ENCODE measurements at places on chromosomes 2 and 18.

- no peak for DNase-seq
Measured at GRCh38 chr2:37623971-37624900, 47.2 kb downstream of the CDC42EP3 start.

- no peak for DNase-seq
Measured at GRCh38 chr18:78543201-78543725, 436.4 kb upstream of the SALL3 start.

DNA sequence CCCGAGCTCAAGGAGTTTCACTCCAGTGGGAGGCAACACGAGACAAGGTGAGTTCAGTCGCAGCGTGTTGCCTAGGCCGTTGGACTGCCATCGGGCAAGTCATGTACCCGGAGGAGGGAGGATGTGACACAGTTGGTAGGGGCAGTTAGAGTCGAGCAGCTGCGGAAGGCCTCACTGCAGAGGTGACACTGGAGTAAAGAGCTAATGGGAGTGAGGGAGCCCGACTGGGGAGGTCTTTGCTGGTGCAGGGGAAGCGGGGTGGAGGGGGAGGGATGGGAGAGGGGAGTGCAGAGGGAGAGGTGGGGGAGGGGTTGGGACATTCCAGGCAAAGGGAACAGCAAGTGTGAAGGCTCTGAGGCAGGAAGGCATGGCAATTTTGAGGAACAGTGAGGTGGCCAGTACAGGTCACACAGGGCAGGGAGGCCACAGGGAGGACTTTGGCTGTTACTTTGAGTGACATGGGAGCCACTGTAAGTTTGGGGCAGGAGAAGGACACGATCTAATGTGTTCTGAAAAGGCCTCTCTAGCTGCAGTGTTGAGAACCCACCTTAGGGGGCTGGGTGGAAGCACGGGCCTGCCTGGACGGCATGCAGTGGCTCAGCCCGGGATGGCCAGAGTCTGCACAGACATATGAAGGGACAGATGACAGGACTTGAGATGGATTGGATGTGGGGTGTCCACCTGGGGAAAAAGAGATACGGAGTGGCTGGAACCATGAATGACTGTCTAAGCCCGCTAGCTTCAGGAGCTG, 61.1 kb downstream of the KCNF1 start:
- DNase-seq: no peak

DNA sequence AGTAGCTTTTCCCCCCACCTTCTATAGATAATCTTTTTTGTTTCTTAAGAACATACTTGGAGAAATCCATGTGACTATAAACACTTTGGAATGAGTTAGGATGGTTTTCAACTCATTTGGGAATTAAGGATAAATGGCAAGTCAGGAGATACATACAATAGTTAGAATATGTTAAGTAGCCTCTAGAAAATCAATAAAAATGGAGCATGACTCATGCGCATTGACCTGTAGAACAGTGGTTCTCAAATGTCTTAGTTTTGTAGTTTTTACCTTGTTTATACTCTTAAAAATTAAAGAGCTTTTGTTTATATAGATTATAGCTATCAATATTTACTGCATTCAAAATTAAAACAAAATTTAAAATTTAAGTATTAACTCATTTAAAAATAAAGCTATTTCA, 24.7 kb downstream of the NUP35 start:
- DNase-seq: no peak

GRCh38 chr18:56756966-56757365, 105.8 kb downstream of the WDR7 start:
- DNase-seq: no peak

DNA sequence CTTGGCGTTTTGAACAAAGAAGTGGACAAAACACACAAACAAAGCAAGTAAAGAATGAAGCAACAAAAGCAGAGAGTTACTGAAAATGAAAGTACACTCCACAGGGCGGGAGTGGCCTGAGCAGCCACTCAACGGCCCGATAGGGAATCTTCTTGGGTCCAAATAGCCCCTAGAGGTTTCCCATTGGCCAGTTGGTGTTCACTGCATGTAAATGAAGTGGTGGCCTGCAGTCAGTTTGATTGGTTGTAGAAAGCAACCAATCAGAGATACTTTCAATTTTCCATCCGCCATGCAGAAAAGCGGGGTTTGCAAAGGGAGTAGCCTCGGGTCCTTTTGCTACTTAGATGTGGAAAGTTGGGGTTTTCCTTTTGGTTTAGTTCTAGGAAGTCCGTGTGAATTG, 31.6 kb downstream of the CYBRD1 start:
- no peak for DNase-seq

- DNase-seq: no peak
Measured at GRCh38 chr2:208112969-208113368, 11.4 kb downstream of the CRYGD start.

- DNase-seq: no peak
Measured at GRCh38 chr2:175575346-175576258, 394.1 kb upstream of the ATP5MC3 start.

DNA sequence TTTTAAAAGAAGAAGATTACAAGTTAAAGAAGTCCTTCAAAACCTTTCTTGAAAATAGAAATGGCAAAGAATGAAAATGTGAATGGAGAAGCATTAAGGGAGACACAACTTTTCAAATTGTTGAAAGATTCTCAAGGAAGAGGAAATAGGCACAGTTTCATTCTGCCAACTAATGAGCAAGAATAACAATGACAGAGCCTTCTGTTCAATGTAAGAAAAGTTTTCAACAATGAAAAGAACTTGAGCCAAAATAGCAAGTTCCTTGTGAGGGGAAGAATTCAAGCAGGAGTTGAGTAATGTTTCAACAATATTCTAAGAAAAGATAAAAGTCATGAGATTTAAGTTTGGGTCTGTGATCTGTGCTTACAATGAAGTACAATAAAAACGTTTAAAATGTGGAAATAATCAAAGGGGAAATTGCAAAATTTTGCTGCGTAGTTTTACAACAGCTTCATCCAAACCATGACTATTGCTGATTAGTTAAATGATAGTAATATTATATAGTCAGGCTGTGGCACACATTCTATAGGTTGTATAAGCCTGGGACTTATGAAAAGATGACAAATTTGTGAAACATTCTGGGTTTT, 122.6 kb downstream of the METTL4 start:
- DNase-seq: no peak

DNA sequence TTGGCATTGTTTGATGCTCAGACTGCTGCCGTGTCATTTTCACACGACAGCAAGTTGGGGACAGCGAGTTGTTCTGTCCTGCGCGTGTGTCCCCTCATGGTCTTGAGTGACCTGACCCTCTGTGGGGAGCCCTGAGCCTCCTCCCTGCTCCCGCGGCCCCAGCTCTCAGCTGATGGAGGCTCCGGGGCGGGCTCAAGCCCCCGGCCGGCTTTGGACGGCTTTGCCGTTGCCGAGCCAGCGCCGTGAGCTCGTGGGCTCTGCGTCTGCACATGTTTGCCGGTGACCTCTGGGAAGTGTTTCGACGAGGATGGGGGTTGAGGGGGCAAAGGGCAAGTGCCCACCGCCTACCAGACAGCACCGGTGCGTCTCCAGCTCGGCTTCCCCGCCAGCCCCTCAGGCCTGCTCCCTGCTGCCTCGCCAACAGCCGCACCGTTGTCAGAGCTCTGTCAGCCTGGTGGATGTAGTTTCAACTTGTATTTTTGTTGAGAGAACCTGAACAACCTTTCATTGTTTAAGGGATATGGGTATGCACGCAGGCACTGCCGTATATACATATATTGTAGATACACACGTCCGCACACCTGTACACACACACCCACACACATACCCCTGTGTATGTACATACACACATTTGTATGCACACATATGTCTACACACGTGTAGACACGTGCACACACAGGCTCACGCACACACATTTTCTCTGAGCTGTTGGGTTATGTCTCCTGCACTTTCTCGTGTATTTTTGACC, 13.7 kb downstream of the PDCD1 start:
- DNase-seq: no peak

DNA sequence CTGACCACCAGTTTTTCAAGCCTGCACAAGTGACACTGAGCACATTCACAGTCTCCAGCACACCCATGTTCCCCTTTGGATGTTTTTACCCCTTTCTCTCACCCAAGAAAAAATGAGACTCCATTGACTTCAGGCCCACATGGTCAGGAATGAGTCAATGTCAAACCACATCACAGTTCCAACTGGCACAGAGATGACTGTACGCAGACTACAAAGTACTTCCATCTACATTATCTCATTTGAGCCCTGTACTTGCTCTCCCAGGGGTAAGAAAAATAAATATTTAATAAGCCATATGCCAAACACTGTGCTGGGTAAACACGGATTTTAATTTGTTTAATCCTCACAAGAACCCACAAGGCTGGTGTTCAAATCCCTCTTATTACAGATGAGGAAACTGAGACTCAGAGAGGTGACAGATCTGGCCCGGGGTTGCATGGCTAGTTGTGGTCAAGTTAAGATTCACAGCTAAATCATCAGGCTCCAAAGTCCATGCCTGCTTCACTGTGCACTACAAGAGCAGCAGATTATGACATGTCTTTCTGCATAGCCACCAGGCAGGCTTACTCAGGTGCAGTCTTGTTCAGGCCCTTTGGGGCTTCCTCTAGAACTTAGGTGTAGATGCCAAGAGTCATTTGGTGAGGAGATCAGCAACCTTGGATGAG, 106.1 kb downstream of the TXNL1 start:
- DNase-seq: no peak

GRCh38 chr2:128309280-128310093, 9.2 kb downstream of the HS6ST1 start:
- DNase-seq: no peak

GRCh38 chr18:36152781-36153180, 23.1 kb downstream of the ELP2 start:
- DNase-seq: no peak

- DNase-seq: no peak
Measured at GRCh38 chr2:9263428-9263827, 56.8 kb downstream of the ASAP2 start.

DNA sequence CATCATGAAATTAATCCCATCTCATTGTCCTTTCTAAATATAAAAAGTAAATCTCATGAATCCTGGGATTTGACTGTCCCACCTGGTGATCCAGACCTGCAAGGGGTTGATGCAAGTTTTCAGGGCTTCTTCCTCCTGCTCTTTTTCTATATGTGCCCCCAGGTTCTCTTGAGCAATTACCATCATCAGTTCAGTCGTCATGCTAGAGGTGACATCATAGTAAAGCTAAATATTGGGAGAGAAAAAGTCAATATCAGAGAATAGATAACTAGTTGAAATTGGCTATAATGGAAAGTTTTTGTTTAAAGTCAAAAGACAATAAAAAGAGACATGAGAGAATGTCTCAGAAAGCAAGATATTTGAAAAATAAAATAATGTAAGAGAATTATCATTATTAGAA, 8.3 kb downstream of the MDH1B start:
- DNase-seq: no peak

DNA sequence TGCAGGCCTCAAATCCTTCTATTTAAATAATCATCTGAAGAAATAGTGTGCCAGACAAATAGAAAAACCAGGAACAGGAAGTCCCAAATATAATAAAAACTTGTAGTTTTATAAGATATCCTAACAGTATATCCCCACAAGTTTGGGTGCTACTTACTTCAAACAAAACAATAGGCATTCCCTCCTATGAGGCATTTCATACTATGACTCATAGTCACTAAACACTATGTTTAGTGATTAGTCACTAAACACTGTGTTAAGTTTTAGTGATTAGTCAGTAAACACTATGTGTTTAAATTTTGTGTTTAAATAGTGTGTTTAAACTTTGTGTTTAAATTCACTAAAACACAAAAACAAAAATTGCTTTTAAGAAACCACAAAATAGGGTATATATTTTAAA, 407.0 kb upstream of the CDH19 start:
- no peak for DNase-seq

DNA sequence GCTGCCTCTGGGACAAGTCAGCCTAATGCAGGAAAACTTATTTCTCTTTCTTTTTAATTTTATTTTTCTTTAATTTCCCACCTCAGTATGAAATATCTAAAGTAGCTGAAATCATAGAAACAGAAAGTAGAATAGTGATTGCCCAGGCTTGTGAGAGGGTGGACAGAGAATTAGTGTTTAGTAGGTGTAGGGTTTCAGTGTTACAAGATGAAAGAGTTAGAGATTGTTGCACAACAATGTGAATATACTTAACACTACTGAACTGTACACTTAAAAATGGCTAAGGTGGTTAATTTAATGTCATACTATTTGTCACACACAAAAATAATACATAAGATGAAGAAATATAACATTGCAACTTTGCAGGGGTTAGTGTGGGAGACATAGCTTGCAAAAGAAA, 80.8 kb downstream of the NAT8 start:
- DNase-seq: no peak

- DNase-seq: no peak
Measured at GRCh38 chr2:18380321-18380720, 180.1 kb downstream of the RDH14 start.

DNA sequence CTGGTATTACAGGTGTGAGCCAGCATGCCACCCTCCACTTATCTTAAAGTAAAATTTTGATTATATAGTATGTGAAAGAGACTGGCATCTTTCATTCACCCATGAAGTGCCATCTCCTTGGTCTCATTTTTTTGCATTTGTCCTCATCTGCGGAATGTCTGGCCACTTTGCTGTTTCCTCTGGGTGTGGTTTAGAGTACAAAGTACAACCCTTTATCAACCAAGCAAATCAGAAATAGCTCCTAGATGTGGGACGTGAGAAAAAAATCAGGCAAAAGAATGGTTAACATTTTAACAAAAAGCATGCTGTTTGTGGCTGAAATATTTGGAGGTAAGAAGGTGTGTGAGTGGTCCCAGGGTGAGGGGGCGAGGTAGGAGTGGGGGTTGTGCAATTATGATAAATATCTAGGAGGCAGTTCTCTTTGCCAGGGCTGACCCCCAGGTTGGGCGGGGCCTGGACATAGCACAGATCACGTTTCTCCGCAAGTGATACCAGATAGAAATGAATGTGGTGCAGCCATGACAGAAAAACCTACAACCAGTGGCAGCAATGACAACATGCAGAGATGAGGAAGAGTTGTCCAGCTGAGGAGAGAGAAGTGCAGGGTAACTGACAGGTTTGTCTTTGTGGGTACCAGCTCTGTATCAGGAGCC, 115.8 kb upstream of the SERTAD2 start:
- DNase-seq: no peak

DNA sequence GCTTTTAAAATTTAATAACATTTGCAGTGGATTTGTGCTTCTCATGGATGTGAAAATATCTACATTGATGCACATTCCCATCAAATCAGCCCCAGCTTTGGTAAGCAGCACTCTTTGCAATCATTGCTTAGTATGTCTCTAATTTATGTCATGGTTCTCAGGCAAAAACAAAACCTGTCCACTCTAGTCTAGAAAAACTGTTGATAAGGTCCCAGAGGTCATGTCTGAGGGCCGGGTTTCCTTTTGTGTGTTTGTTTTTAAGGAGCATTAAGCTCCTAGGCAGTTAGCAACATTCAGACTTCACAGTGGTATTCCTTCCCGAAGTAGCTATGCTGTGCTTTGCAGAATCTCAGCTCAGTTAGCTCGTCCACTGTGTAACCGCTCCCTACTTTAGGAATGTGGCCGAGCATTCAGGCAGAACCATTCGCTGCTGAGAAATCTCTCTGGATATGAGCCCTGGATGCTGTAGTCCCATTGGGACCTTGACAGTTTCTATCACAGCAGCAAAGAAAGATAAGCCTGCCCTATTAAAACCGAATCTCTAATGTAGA, 4.0 kb downstream of the DIPK1C start:
- DNase-seq: no peak

Measured in esophagus squamous epithelium (tissue), 5 donors.